ENCODE measurements at places on chromosomes 3 and 15. TPM values are rescaled to one million over a fixed set of nuclear protein-coding genes. Genes with fewer than 3 reads are reported as not detected.

PSTPIP1 gene
- 157 TPM for total RNA-seq

OPA1 gene
- 56.5 TPM for total RNA-seq

- no peak for DNase-seq
- H3K4me1 ChIP-seq, result peaks cover 14% of the 10 kb centered on the region
- no peak overlapping the region for H3K4me3 ChIP-seq
- peaks cover 40% of the 10 kb centered on the region for H3K27me3 ChIP-seq
- peaks cover 27% of the 10 kb centered on the region for H3K36me3 ChIP-seq
- H3K27ac ChIP-seq, result no peak overlapping the region
These were observed 237 bp upstream of the ZNF662 start for GRCh38 chr3:42905740-42906069.

SCAMP5 gene
- total RNA-seq, result 0.61 TPM

- H3K27me3 ChIP-seq, result no peaks in the 10 kb centered on the region
- DNase-seq, result no peak
- no peak overlapping the region for H3K4me3 ChIP-seq
- no peak overlapping the region for H3K27ac ChIP-seq
These were observed 163.1 kb downstream of the CHL1 start for GRCh38 chr3:359672-360071.

DNA sequence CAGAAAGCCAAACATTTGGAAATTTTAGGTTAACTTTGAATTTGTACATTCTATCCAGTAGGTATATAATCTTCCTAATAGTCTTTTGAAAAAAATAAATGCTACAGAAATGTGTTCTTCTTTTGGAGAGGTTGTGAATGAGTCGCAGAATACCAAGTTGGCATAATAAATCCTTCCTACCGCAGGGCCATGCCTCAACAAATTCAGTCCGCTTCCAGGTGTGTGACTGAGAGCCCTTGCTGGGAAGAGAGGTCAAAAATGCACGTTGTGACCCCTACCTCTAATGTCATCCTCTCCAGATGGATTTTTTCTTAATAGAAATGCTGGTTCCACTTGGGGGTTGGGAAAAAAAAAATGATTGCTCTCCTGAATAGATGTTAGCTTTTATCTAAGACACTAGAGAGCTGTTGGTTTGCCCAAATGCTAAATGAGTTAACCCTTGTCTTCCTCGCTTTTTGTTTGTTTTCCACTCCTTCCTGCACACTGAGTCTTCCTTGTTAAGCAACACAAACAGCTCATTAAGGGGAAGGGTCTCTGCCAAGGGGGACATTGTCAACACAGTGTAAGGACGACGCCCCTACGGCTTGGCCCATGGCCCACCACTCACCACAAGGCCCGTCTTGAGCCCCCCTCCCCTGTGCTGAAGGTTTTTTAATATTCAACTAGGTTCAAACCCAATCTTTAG is 33.9 kb downstream of the RLBP1 start:
- no peaks in the 10 kb centered on the region for H3K27me3 ChIP-seq
- peaks cover 3% of the 10 kb centered on the region for H3K4me1 ChIP-seq
- DNase-seq, result no peak
- no peak overlapping the region for H3K27ac ChIP-seq

SPATA12 gene
- not detected for total RNA-seq

DNA sequence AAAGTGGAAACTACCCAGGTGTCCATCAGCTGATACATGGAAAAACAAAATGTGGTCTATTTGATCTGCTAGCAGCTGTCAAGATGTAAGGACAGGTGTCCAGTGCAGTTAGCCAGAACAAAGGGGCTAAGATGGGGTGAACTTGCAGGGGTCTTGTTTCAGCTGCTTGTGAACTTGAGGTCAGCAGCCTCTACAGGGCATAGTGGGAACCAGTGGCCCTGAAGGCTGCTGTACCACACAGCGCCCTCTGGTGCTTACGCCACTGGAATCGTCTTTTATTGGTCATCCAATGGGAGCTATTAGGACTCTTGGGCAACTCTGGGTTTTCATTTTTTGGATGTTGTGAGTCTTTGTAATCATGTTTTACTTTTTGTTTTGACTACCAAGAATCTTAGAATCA is 62.2 kb upstream of the CTSH start:
- H3K27ac ChIP-seq, result no peak overlapping the region
- H3K4me3 ChIP-seq, result no peak overlapping the region
- peak; percentile 77 for DNase-seq
- H3K36me3 ChIP-seq, result no peaks in the 10 kb centered on the region
- peaks cover 6% of the 10 kb centered on the region for H3K27me3 ChIP-seq

GRCh38 chr3:106425916-106426315 is 557.1 kb upstream of the CBLB start:
- peak overlapping the region; percentile 75 for H3K27ac ChIP-seq
- H3K4me1 ChIP-seq, result peaks cover 49% of the 10 kb centered on the region
- DNase-seq, result no peak
- peaks cover 25% of the 10 kb centered on the region for H3K36me3 ChIP-seq
- no peak overlapping the region for H3K4me3 ChIP-seq
- no peaks in the 10 kb centered on the region for H3K27me3 ChIP-seq
